ENCODE measurements at places on chromosomes 16 and 17.

- DNase-seq, result no peak
Measured at GRCh38 chr17:41932816-41933389, 2.5 kb downstream of the ODAD4 start.

- DNase-seq, result no peak
Measured at GRCh38 chr17:73335591-73336407, 24.0 kb upstream of the CDC42EP4 start.

DNA sequence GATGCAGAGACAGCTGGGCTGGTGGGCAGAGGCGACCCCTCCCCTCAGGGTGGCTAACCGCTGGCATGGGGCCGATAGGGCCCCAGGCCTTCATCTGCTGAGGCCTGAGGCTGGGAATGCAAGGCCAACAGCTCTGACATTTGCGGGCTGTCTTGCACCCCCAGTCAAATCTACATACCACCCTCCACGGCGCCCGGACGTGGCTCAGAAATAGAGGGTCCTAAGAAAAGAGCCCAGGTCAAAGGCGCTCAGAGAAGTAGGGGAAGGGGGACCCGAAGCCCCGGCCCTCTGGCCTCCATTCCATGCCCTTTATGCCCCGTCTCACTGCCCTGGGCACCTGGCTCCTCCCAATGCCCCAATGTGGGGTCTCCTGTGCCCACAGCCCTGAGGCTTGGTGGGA, 142.3 kb downstream of the C16orf78 start:
- no peak for DNase-seq

DNA sequence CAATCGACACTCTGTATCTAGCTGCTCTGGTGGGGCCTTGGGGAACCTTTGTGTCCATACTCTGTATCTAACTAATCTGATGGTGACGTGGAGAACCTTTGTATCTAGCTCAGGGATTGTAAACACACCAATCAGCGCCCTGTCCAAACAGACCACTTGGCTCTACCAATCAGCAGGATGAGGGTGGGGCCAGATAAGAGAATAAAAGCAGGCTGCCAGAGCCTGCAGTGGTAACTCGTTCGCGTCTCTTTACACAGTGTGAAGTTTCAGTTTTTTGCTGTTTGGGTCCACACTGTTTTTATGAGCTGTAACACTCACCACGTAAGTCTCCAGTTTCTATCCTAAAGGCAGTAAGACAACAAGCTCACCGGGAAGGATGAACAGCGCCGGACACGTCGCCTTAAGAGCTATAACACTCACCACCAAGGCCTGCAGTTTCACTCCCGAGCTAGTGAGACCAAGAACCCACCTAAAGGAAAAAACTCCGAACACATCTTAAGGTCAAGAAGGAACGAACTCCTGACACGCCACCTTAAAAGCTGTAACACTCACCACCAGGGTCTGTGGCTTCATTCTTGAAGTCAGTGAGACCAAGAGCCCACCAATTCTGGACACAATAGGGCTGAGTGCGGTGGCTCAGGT, 64.6 kb downstream of the KPNA2 start:
- DNase-seq, result no peak

GRCh38 chr16:77894162-77894561, 105.8 kb downstream of the VAT1L start:
- no peak for DNase-seq

Measured in tongue (tissue), 3 donors.